ENCODE measurements at places on chromosomes 3 and 15.

- DNase-seq: no peak
These were observed 50.7 kb downstream of the SLC41A3 start for GRCh38 chr3:126033051-126033745.

- DNase-seq: no peak
These were observed 143.5 kb upstream of the SOX2 start for GRCh38 chr3:181568248-181568647.

DNA sequence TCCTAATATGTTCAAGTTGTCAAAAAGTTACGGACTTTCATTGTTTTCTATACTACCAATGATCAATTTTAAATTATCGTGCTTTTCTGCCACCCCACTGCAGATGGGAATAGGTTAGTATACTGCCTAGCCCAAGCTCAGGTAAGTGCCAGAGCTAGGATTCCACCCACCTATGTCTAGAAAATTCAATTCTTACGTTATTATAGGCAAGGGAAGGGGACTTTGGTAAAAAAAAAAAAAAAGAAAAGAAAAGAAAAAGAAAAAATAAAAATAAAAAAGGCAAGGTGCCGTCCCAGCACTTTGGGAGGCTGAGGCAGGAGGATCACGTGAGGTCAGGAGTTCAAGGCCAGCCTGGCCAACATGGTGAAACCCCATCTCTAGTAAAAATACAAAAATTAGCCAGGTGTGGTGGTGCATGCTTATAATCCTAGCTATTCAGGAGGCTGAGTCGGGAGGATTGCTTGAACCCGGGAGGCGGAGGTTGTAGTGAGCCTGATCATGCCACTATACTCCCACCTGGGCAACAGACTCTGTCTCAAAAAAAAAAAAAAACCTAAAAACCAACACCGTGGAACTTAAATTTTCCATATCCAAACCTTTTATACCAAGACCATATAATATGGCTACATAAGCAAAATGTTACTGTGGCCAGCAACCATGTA is 1.3 kb downstream of the RPL22L1 start:
- no peak for DNase-seq

GRCh38 chr15:98147415-98147814 is 186.9 kb downstream of the ARRDC4 start:
- no peak for DNase-seq

DNA sequence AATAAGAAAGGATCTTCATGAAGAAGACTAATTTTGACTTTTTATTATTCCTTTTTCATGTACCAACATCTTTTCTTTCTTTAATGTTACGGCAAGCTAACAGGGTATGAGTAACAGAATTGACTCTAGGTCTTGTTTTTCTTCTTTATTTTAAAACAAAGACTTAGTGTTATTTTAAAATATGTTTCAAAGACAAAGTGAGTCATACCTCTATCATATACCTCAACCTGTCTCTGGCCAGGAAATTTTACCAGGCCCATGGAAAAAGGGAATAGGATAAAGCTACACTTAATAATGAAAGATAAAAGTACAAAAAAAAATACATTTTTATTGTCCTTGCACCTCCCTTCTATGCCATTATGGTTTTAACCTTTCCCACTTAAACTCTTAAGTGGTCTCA is 57.4 kb downstream of the ZNF148 start:
- no peak for DNase-seq

GRCh38 chr3:126665221-126665936 is 10.5 kb upstream of the TXNRD3 start:
- no peak for DNase-seq

- DNase-seq: no peak
These were observed 190.8 kb downstream of the CBLB start for GRCh38 chr3:105678017-105678416.

DNA sequence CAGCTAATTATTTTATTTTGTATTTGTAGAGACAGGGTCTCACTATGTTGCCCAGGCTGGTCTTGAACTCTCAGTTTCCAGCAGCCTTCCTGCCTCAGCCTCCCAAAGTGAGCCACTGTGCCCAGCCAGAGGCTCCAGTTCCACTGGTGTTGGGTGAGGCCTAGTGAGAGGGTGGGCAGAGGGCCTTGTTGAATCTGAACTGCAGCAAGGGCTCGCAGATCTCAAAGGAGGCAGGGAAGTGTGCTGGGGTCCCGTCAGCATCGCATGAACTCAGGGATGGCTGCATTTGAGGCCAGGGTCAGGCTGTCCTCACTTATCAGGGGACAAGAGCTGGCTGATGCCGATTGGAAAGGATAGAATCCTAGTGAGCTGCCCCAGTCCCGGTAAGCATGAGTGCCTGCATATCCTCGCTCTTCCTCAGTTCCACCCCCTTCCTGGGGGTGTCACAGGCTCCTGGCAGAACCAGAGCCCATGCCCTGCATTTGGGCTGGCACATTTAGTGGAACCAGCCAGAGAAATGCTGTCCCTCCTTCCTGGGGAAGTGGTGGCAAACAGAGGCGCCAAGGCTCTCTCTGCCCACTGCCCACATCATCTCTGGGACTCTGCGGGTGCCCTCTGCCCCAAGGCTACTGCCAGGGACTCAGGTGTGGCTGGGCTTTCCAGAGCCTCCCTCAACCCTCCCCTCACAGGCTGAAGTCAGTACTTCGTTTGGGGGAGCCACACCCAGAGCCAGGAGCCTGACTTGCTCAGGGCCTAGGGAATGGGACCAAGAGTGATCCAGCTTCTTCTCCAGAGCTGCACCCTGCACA is 24.1 kb downstream of the ALS2CL start:
- no peak for DNase-seq

- DNase-seq: no peak
These were observed 79.6 kb downstream of the IGF2BP2 start for GRCh38 chr3:185744997-185745843.

DNA sequence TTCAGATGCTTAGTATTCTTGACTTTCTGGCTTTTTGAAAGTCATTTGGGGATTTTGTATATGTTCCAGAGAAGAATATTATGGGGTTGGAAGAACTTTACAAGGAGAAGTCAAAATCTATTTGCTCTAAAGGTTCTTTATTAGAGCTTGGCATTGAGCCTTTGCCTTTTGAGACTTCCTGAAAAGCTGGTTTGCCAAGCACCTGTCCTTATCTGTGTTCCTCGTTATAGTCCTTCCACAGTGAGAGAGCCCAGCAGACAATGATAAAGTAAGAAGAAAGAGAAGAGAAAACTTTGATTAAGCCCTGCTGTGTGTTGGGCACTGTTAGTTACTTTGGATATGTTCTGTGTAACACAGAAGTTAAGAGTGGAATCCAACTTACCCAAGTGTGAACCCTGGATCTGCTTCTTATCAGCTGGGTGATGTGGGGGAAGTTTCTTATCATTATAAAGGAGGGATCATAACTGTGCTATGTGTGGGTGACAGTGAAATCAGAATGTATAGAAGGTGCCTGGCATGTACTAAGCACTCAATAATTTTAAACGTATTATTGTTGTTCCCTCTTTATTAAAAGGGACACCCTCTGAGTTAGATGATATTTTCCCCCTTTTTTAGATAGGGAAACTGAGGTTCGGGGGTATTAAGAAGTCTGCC is 44.3 kb upstream of the POLR2M start:
- no peak for DNase-seq

- DNase-seq: no peak
These were observed 560.0 kb upstream of the CFAP20DC start for GRCh38 chr3:59609657-59610348.

- DNase-seq: no peak
These were observed 131.6 kb downstream of the LRRK1 start for GRCh38 chr15:101050623-101051290.

- no peak for DNase-seq
These were observed 476 bp downstream of the IP6K2 start for GRCh38 chr3:48716508-48716981.

GRCh38 chr3:88779482-88779881 is 327.9 kb upstream of the EPHA3 start:
- DNase-seq: no peak

DNA sequence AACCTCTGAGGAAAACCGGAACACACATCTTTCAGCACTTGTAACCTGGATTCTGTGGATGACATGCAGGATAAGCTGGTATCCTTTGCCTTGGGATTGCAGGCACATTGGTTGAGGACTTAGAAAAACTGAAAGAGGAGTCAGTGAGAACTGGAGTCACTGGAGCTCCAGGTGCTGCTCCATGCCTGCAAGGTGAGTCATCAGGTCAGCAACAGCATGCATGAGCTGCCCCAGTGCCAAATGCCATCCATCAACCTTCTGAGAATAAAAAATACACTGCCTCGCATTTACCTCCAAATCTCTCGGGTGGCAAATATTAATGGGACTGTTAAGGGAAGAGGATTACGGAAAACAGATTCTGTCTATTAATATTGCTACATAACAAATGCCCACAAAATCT is 729.1 kb downstream of the NTRK3 start:
- no peak for DNase-seq

GRCh38 chr3:126880901-126881300 is 102.0 kb upstream of the PLXNA1 start:
- DNase-seq: no peak

DNA sequence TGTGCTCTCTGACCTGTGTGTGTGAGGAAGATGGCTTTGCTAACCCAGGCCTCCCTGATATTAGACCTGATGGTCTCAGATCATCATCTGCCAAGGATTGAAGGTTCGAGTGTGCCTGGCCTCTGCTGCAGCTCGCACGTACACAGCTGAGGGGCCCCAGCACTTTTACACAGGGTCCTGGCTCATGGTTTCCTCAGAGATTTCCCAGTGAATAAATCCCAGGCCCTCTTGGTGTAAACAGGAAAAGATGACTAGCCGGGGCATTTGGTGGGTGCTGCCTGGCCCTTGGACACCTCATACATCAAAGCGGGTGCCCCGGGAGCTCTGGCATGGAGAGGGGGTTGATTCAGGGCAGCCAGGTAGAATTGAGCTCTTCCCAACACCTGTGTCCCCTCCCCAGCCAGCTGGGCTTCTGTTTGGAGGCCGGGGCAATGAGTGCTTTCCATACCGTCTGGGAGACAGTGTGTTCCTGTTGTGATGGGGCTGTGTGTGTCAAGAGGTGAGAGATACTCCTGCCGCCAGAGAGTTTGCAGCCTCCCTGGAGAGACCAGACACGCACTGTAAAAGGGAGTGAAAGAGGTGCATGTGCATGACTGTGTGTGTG is 72.5 kb upstream of the TLE3 start:
- no peak for DNase-seq

DNA sequence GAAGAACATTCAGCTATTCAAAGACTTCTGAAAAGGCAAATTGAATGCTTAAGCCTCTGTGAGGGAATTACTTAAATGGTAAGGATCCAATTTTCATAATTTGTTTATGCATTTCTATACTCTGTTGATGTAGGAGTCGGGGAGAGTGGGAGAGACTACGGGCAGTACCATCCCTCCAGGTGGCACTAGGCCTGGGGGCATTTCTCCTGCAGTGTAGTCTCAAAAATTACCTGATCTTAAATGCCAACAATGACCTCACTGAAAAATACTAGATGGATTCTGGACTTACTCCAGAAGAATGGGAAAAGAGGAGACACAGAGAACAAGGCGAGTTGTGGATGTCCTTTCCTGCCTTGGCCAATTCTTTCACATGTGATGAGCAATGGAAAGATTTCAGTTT is 77.8 kb upstream of the PLXND1 start:
- no peak for DNase-seq

DNA sequence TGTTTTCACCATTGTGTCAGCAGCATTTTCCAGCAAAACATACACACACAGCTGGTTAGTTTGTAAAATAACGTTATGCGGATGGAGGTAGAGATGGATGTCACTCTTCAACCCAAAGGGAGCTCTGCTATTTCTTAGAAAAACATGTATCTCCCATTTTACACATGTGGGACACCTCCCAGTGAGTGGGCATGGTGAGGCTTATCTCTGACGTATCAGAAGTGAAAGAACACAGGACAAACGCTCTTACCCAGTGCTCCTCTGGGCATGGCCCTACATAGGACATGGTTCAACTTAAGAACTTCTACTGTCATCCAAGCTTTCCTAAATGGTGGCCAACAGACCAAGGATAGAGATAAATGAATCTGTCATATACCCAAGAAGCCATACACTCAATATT is 2.1 kb downstream of the FAM240A start:
- DNase-seq: no peak

GRCh38 chr3:31235062-31235700 is 297.5 kb upstream of the STT3B start:
- no peak for DNase-seq

DNA sequence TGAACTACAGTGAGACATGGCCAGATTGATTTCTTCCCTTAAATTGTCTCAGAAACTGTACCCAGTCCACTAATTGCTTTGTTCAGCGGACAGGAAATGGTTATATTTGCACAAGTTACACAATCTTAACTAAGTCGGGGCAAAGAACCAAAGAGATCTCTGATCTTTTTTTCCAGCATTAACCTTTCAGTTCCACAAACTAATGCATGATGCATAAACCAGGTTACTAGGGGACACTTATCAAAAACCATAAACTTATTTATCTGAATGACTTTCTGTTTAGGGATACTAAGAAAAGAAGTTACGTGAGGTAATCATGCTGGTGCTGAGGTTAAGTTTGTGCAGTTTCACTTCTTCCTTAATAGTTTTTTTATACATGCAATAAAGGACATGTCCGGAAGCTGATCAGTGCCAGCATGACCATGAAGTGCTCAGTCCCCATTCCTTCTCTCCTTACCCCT is 22.4 kb downstream of the FNDC3B start:
- DNase-seq: no peak

- no peak for DNase-seq
These were observed 62.4 kb downstream of the NTRK3 start for GRCh38 chr15:88194162-88194561.

DNA sequence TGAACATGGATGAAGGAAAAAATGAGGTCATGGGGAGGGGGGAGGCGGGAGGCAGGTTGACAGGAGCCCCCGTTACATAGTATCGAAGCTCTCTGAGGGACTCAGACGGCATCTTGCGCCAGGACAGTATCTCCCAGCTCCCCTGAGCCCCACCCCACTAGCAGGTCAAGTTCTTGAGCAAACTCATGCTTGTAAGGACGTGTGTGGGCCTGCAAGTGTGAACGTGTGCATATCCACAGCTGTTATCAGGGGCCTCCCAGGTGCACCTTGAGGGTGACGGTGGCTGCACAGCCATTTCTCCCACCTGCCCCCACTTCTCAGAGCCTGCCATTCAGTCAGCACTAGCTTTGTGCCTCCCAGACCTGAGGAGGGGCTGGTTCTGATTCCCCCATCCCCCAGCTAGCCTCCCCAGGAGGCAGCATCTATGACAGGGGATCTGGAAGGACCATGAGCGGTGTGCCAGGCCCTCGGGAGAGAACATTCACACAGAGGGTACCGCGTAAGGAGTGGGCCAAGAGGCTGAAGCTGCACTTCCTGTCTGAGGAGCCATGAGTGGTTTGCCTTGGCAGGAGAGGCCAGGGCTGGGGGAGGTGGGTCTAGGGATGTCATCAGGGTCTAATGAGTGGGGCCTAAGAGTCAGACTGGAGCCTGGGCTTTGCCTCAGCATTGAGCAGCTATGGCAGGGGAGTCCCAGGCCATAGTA is 2.9 kb downstream of the SEMA3F start:
- no peak for DNase-seq

- no peak for DNase-seq
These were observed 38.6 kb downstream of the FBXL2 start for GRCh38 chr3:33315826-33316225.

- no peak for DNase-seq
These were observed 23.5 kb upstream of the APEH start for GRCh38 chr3:49650637-49651036.

- DNase-seq: no peak
These were observed 44.5 kb downstream of the LRRFIP2 start for GRCh38 chr3:37129871-37130270.
